ENCODE measurements at places on chromosomes 13 and 19.

- no peak for DNase-seq
Measured at GRCh38 chr19:29367791-29368222, 154.9 kb upstream of the UQCRFS1 start.

DNA sequence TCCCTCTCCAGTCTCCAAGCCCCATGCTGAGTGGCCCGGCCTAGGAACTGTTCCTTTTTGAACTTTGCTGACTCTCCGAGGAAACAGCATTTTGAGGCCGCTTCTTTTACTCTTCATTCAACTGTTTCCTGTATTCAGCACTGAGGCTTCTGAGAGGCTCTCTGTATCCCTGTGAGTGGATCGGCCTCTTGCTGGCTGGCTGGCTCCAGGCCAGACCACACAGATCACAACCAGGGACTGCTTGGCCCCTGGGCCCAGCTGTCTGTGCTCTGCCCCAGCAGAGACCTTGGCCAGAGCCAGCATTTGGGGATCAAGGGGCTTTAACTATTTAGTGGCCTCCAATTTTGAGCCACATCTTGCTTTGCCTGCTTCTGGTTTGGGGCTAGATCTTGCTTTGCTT lies 75.6 kb upstream of the KL start:
- DNase-seq: no peak

DNA sequence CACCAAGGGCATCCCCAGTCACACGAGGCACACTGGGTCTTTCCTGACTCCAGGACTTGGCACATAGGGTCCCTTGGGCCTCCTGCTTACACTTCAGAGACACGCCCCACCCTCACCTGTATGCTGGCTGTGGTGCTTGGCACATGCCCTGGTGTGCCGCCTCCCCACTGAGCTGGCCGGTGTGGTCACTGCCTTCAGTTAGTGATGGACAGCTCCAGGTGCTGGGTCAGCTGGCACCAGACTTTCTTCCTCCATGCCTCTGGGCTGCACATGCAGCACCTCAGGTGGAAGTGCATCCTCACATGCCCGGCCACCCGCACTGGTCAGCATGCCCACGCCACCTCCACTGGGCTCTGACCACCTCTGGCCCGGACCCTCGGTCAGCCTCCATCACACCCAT lies 52.9 kb downstream of the KLF2 start:
- DNase-seq: no peak

DNA sequence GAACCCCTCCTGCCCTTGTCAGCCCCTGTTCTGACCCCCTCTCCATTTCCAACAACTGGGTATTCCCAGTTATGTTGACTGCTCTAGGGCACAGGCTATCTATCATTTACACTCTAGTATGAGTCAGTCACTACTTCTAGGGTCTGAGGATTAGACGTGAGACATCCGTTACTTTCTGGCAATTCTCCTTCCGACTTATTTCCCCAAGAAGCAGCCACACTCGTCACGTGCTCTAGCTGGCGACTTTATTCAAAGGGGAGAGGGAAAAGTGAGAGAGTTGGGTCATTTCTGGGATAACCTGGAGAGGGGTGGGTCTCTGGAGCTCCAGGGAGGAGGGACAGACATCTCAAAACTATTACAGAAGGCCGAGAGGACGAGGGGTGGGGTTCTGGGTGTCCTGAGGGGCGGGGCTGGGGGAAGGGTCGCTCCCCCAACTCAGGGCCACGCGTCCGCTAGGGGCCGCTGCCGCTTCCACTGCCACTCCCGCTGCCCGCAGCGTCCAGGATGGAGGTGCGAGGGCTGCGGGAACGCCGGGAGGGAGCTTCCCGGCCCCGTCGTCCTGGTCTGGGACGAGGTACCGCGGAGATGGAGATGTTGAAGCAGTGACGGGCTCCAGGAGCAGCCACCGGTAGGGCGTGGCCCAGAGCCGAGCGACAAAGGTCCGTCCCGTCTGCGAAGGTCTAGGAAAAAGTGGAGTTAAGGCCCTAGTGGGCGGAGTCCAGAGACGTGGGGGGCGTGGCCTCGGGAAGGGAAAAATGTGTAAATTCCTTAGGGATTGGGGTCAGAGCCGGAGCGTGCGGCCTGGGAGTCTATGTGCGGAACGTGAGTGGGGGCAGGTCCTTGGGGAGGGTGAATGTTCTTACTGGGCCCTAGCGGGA lies 8.9 kb downstream of the RTBDN start:
- no peak for DNase-seq

Data from CD8-positive, alpha-beta memory T cell (primary cell).